H7 (cell line): ENCODE measurements at places on chromosomes 5 and 9.

DNA sequence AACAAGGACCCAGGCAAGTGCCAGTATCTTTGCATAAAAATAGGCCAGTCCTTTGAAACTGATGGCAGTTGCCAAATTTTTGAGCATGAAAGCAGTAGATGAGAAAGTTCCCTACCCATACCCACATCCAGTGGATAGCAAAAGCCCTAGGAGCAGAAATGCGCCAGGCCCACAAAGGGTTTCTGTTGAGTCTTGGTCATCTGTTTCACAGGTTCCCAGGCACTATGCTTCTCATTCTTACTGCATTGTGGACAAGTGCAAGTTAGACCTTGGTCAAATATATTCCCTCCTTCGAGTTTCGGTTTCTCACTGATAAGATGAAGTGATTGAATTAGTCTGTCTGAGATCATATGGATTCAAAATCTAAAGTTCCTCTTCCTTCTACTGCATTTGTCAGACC is 152.3 kb downstream of the NR3C1 start:
- no peak for DNase-seq

GRCh38 chr5:148699028-148699427 is 44.7 kb upstream of the HTR4 start:
- no peak for DNase-seq

- DNase-seq = no peak
Observed at GRCh38 chr5:112534611-112535255, 115.7 kb upstream of the EPB41L4A start.

DNA sequence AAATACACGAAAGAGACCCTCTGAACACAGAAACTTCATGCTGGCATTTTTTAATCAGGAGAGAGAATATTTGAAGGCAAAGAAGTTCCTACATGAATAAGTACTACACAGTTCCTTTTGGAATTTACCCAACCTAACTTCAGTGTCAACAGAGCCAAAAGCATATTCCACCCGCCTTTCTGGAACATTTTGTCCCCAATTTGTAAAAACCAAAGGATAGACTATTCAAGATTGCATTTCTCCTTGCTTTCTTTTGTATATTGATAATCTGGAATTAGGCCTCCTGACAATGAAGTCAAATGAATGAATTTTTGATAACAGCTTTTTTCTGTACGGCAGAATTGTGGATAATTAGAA is 39.4 kb upstream of the TRAF1 start:
- no peak for DNase-seq

DNA sequence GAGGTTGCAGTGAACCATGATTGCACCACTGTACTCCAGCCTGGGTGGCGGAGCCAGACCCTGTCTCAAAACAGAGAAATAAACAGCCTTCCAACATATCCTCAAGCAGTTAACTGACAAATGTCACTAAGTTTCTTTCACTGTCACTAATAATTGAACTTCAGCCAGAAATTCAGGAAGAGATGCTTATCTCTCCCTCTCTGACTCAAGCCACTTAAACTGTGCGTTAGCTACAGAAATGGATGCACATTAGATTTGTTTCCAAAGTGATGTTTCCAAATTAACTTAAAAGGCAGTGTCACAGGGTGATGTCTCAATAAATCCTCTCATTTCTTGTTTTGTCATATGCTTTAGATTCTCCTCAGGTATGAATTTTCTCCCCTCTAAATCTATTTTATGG is 164.9 kb downstream of the KDM4C start:
- DNase-seq = no peak

GRCh38 chr5:139133282-139133681 is 64.9 kb downstream of the SIL1 start:
- no peak for DNase-seq

DNA sequence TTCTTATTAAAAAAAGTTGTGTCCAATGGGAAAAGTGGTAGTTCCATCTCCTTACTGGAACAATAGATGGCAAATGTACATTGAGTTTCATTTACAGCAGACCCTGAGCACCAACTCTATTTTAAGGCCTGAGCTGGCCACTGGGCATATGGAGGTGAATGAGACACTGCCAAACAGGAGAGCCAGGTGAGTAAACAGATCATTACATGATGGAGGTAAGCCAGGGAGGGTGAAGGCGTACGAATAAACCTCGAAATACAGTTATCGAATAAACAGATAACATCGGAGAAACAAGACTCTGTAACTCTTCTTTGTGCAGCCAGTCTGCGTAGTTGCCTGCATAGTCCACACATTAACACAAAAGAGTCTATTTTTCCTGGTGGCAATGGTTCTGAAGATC is 446.4 kb upstream of the KLF4 start:
- DNase-seq = no peak

GRCh38 chr5:8019719-8020218 is 150.8 kb downstream of the MTRR start:
- DNase-seq = no peak

GRCh38 chr9:137049544-137050449 is 3.8 kb upstream of the NPDC1 start:
- DNase-seq = peak; percentile 94

GRCh38 chr5:140133514-140134167 is 7.9 kb downstream of the IGIP start:
- no peak for DNase-seq

DNA sequence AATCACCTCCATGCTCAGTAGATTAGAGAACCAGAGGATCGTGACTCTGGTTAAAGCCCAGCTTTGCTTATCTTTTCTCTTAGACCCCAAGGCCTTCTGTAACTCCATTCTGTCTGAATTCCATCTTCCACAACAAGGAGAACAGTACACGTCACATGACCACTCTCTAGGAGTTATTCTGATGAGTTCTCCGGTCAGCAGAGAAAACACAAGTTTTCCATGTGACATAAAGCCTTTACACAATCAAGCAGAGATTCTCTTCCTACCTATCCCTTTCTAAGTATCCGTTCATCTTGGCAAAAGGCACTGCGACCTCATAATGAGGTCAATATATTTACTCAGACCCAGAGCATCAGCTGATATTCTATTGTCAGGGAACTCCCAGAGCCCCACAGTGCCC is 112.3 kb downstream of the TRPM6 start:
- no peak for DNase-seq

DNA sequence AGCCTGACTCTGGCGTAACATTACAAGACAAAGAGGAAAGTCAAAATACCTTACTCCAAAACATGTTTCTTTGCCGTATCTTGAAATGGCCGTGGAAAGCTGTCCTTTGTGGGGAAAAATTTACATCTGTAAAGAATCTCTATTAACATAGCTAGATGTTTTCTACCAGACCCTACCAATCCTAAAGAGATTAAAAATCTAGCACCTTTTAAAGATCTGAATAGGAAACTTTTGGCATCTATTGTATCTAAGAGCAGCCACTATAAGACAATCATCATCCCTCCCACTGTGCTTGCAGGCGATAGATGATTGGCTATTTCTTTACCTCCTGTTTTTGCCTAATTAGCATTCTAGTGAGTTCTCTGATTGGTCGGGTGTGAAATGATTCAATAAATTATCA is 82.5 kb upstream of the SNCAIP start:
- no peak for DNase-seq

GRCh38 chr5:75890546-75890945 is 173.3 kb upstream of the POC5 start:
- DNase-seq = no peak

- no peak for DNase-seq
Observed at GRCh38 chr5:1264211-1264610, 30.7 kb downstream of the TERT start.

DNA sequence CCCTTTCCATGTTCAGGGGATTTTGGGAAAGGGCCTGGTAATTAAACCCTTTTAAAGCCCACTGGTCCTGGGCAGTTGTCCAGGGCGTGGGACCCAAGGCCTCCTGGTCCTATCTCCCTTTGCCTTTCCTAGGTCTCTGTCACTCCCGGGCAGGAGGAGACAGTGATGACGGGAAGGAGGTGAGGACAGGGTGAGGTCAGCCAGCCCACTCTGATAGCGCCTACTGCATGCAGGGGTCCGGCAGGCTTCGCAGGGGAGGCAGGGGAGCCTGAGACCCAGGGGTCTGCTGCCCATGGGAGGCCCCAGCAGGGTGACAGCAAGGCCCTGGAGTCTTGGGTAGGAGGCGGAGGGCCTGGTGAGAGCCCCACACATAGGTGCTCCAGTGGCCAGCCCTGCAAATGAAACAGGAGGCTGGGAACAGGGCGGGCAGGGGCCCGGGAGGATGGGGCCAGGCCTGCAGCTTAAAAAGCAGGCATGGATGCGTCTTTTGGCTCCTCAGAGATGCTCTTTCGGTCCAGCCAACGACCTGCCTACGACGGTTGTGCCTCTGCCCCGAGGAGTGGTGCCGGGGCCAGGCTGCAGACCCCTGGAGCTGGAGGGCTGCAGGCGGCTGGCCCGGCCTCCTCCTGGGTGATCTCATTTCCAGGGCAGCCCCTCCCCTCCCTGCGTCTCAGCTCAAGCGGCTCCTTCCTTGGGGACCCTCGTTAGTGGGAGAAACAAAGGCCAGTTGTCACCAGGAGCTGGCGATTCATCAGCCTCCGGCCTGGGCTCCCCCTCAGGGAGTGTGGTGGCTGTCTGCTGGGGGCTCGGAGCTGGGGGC is 6.7 kb upstream of the RXRA start:
- DNase-seq = peak; percentile 76

DNA sequence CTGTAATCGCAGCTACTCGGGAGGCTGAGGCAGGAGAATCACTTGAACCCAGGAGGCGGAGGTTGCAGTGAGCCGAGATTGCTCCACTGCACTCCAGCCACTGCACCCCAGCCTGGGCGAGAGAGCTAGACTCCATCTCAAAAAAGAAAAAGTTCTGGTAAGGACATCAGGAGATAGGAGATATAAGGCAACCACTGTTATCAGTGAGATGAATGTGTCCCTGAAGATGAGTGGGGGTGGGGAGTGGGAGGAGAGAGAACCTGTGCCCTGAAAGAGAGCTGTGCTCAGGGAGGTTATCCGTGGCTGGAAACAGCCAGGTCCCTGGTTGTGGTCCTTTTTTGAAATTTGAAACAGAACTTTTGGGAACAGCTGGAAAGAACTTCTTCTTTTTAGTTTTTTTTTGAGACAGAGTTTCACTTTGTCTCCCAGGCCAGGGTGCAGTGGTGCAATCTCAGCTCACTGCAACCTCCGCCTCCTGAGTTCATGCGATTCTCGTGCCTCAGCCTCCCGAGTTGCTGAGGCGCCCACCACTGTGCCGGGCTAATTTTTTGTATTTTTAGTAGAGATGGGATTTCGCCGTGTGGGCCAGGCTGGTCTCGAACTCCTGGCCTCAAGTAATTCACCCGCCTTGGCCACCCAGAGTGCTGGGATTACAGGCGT is 2.6 kb downstream of the PTPA start:
- DNase-seq = no peak

DNA sequence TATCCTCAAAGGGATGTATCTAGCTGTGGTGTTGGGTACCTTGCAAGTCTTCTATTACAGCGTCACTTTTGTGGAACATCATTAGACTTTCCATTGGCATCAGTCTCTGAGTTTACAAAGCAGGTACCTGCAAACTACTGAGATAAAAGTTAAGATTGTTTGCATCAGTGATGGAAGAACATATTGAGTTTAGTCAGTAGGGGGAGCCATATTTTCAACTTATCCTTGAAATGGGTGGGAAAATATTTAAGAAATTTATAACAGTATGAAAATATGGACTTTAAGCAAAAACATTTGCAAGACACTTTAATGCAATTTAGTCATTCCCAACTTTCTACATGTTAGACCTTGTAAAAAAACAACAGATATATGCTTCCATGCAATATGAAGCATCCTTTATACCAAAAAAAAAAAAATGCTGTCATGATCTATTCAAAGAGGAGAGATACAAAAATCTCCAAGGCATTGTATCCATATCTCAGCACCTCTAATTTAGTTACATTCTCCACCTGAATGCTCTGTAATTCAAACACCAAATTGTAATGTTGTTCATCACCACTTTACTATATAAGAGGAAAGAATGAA is 98.6 kb upstream of the ADAMTS19 start:
- DNase-seq = peak; percentile 1

GRCh38 chr5:132756542-132756941 is 9.3 kb downstream of the CCNI2 start:
- DNase-seq = no peak

- DNase-seq = no peak
Observed at GRCh38 chr9:114413861-114414301, 26.1 kb upstream of the AKNA start.

DNA sequence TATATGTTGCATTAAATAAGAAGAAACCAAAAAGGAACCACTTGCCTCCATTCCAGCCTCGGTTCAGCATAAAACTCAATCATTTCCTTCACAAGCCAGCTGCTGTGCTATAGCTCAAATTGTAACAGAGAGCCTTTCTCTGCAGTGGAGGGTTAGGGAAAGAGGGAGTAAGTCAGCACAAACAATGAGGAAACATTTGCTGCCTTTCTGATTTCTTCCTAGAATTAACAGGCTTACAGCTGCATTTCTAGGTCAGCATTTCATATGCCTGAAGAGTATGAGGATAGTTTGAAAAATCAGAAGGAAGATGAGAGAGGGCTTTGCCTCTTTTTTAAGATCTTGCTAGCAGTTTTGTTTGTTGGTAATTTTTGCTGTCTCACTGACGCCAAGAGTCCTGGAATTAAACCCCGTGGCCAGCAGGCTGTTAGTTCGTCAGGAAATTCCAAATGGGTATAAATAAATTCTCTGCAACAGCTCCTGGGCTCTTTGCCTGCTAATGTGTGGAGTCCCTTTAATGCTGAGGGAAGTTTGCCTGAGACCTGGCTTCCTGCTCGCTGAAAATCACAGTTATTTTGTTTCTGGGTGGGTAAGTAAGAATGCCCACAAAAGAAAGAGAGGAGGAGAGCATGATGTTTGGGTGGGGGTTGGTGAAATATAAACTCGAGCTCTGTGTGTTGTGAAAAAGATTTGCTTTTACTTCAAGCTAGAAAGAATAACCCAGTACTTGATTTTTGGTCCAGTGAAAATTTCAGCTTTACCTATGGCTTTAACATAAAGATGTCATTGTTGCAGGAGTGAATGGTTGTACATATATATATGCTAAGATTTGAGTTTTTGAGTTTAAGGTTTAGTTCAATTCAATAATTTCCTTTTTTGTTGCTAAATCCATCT is 148.1 kb upstream of the DMRT1 start:
- no peak for DNase-seq

DNA sequence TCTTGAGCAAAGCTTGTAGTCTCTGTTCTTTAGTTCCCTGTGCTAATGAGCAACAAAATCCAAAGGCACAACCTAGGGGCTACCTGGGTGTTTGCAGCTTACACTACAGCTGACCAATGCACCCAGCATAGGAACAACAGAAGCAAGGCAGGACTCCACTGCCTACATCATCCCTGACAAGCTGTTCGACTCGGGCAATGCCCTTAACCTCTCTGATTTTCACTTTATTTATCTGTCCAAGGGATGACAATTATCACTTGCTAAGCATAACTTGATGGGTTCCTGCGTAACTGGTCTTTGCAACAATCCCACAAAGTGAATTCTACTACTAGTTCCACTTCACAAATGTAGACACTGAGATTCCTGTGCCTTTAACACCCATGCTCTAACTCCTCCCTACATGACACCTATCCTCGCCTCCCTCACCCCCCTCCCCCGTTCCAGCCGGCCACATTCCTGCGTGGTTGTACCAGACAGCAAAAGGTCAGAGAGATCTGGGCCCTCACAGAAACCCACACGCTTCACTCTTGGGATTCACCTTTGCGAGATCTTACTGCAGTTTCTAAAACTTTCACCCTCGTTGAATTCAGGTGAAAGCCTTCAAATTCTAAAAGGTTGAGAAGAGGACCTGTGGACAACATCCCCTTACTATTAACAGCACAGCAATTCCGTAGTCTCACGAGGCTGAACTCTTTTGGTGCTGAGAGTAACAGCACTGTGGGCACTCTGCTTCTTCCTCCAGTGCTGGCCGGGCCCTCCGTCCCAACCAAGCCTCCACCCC is 995 bp downstream of the IPPK start:
- peak; percentile 68 for DNase-seq
